ENCODE measurements at places on chromosomes 4 and X.

DNA sequence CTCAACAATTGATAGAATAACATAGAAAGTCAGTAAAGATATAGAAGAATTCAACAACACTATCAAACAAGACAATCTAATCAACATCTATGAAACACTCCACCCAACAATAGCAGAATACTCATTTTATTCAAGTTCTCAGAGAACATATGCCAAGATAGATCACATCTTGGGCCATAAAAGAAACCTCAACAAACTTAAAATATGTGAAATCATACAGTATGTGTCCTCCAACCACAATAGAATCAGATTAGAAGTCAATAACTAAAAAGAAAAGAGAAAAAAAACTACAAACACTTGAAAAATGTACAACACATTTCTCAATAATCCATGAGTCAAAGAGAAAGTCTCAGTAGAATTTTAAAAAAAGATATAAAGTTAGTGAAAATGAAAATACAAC, 78.6 kb upstream of the LDB2 start:
- no peak for DNase-seq

GRCh38 chrX:29545878-29546277, 669.5 kb upstream of the MAGEB2 start:
- DNase-seq: no peak

DNA sequence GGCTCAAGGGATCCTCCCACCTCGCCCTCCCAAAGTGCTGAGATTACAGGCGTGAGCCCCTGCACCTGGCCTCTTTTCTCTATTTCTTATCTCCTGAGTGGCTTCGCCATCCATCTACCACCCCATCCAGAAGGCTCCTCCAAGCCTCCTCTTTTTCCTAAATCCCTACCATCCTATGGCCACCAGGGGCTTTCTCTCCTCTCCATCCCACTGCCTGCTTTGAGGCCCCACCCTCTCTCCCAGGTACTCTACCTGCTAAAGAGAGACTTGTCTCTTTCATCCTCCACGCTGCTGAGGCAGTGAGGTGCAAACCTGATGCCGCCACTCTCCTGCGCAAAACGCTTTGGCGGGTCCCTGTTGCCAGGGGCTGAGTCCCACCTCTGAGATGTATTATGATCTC, 7.0 kb downstream of the RS1 start:
- no peak for DNase-seq

- DNase-seq: no peak
These were observed 3.9 kb downstream of the L1CAM start for GRCh38 chrX:153882086-153882498.
